ENCODE measurements at places on chromosomes 12 and 14. TPM values are rescaled to one million over a fixed set of nuclear protein-coding genes. Genes with fewer than 3 reads are reported as not detected.

The FAIM2 gene
- total RNA-seq = 0.17 TPM

The BATF gene
- 179 TPM for total RNA-seq

The NGB gene
- total RNA-seq = not detected

The PLEKHA5 gene
- 0.81 TPM for total RNA-seq
